ENCODE measurements at places on chromosomes 3 and 15.
A peak's percentile ranks its signal among the peaks of the same experiment; 100 is the strongest.

GRCh38 chr3:46706771-46707582 is 5.8 kb downstream of the TMIE start:
- no peak for DNase-seq
- no peak overlapping the region for H3K4me3 ChIP-seq
- no peaks in the 10 kb centered on the region for H3K36me3 ChIP-seq

GRCh38 chr3:83011481-83011880 is 1250.0 kb upstream of the GBE1 start:
- H3K4me1 ChIP-seq = no peaks in the 10 kb centered on the region
- H3K4me3 ChIP-seq = no peak overlapping the region
- no peak overlapping the region for H3K27ac ChIP-seq
- no peak for DNase-seq

- peaks cover 12% of the 10 kb centered on the region for H3K27me3 ChIP-seq
- no peak overlapping the region for H3K4me3 ChIP-seq
- H3K27ac ChIP-seq = no peak overlapping the region
- H3K4me1 ChIP-seq = peaks cover 9% of the 10 kb centered on the region
- no peak for DNase-seq
Observed at GRCh38 chr15:98524838-98525660, 123.3 kb upstream of the IGF1R start.

DNA sequence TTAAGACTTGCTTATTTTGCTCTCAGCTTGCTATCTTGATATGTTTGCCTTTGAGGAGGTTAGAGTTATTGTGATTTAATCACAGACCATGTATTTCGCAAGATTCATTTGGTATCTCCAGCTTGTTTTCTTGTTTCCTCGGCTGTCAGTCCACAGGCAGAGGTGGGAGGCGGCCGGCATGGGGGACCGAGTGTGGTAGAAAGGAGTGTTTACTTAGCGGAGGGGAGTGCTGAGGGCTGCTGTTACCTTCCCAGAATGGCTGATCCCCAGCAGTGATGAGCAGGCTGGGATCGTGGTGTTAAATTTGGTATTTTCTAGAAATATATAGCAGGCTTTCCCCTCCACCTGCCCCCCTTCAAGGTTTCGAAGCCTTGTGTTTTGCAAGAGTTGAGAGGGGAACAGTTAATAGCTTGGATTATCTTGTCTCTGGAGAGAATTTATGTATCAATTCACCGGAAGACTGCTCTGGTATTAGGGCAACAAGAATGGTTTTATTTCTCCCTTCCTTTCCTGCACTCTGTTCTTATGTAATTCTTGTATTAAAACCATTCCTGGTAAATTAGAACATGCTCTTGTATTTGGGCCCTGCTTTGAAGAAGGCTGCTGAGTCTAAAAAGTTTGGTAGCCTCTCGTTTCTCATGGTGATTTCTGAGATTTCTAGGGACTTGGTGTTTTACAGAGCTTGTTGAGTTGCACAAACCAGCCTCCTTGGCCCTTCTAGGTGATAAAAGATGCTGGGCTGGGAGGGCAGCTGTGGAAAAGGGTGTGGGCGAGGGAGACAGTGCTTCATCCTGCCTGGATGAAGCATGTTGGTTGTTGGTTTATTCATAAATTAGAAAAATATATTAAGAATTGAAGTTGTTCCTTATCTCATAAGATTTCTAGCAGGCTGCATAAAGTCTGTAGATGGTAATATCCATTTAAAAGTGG is 151.4 kb downstream of the IGF1R start:
- DNase-seq = no peak
- H3K4me3 ChIP-seq = peak overlapping the region; percentile 83
- H3K27me3 ChIP-seq = peaks cover 1% of the 10 kb centered on the region
- peak overlapping the region; percentile 57 for H3K27ac ChIP-seq
- H3K36me3 ChIP-seq = no peaks in the 10 kb centered on the region
- peaks cover 78% of the 10 kb centered on the region for H3K4me1 ChIP-seq

- peaks cover 26% of the 10 kb centered on the region for H3K4me1 ChIP-seq
- no peak overlapping the region for H3K4me3 ChIP-seq
- DNase-seq = no peak
- H3K27ac ChIP-seq = no peak overlapping the region
- no peaks in the 10 kb centered on the region for H3K27me3 ChIP-seq
Observed at GRCh38 chr3:53102601-53103147, 27.6 kb downstream of the RFT1 start.

GRCh38 chr3:141373232-141373631 is 4.9 kb downstream of the ZBTB38 start:
- peaks cover 81% of the 10 kb centered on the region for H3K4me1 ChIP-seq
- H3K27me3 ChIP-seq = no peaks in the 10 kb centered on the region
- H3K4me3 ChIP-seq = no peak overlapping the region
- H3K27ac ChIP-seq = peak overlapping the region; percentile 70
- H3K36me3 ChIP-seq = peaks cover 87% of the 10 kb centered on the region

- no peak for DNase-seq
- H3K4me3 ChIP-seq = no peak overlapping the region
- H3K4me1 ChIP-seq = peaks cover 14% of the 10 kb centered on the region
- no peaks in the 10 kb centered on the region for H3K27me3 ChIP-seq
- peaks cover 19% of the 10 kb centered on the region for H3K36me3 ChIP-seq
Observed at GRCh38 chr3:33711100-33711499, 7.0 kb downstream of the CLASP2 start.

- DNase-seq = no peak
- peaks cover 53% of the 10 kb centered on the region for H3K4me1 ChIP-seq
- peak overlapping the region; percentile 5 for H3K27ac ChIP-seq
- H3K36me3 ChIP-seq = peaks cover 13% of the 10 kb centered on the region
Observed at GRCh38 chr15:101216100-101216499, 35.7 kb downstream of the CHSY1 start.

GRCh38 chr15:67085818-67086636 is 20.6 kb downstream of the SMAD3 start:
- peak overlapping the region; percentile 47 for H3K4me3 ChIP-seq
- H3K36me3 ChIP-seq = peaks cover 64% of the 10 kb centered on the region
- H3K4me1 ChIP-seq = peaks cover 100% of the 10 kb centered on the region
- peak overlapping the region; percentile 73 for H3K27ac ChIP-seq

- H3K27me3 ChIP-seq = no peaks in the 10 kb centered on the region
- no peaks in the 10 kb centered on the region for H3K36me3 ChIP-seq
- DNase-seq = peak; percentile 90
- peaks cover 43% of the 10 kb centered on the region for H3K4me1 ChIP-seq
Observed at GRCh38 chr15:99454941-99455788, 110.6 kb upstream of the MEF2A start.

GRCh38 chr3:178480795-178481194 is 55.4 kb upstream of the KCNMB2 start:
- no peak overlapping the region for H3K27ac ChIP-seq
- H3K4me3 ChIP-seq = no peak overlapping the region
- H3K4me1 ChIP-seq = no peaks in the 10 kb centered on the region
- no peak for DNase-seq
- H3K27me3 ChIP-seq = no peaks in the 10 kb centered on the region
- H3K36me3 ChIP-seq = no peaks in the 10 kb centered on the region

GRCh38 chr3:109921509-109921908 is 584.2 kb upstream of the DPPA4 start:
- H3K4me3 ChIP-seq = no peak overlapping the region
- H3K27ac ChIP-seq = no peak overlapping the region
- DNase-seq = no peak
- H3K4me1 ChIP-seq = peaks cover 46% of the 10 kb centered on the region
- H3K36me3 ChIP-seq = no peaks in the 10 kb centered on the region
- H3K27me3 ChIP-seq = no peaks in the 10 kb centered on the region

- H3K4me3 ChIP-seq = peak overlapping the region; percentile 9
- H3K36me3 ChIP-seq = no peaks in the 10 kb centered on the region
- no peaks in the 10 kb centered on the region for H3K27me3 ChIP-seq
- peak overlapping the region; percentile 50 for H3K27ac ChIP-seq
Observed at GRCh38 chr3:171825222-171825828, 15.0 kb upstream of the PLD1 start.

GRCh38 chr15:62834686-62835329 is 207.7 kb upstream of the TPM1 start:
- DNase-seq = no peak
- peaks cover 39% of the 10 kb centered on the region for H3K36me3 ChIP-seq
- peaks cover 2% of the 10 kb centered on the region for H3K27me3 ChIP-seq

DNA sequence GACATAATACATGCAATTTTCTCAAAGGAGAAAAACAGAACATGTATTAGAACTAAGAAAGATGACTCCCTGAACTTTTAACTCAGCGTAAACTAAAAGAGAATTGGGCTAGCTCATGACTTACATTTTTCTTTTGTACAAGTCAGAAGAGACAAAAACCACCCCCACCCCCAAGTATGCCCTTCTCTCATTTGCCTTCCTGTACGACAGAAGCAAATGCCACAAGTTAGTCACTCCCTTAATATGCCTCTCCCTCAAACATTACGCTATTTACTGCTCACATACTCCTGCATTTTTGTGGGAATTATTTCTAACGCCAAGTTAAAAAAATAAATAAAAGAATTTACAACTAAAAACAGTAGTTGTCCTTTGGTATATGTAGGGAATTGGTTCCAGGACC is 22.0 kb downstream of the CPEB1 start:
- no peaks in the 10 kb centered on the region for H3K36me3 ChIP-seq
- H3K4me3 ChIP-seq = no peak overlapping the region
- H3K27me3 ChIP-seq = peaks cover 4% of the 10 kb centered on the region
- H3K27ac ChIP-seq = no peak overlapping the region

GRCh38 chr3:17655743-17656142 is 86.7 kb downstream of the TBC1D5 start:
- no peak for DNase-seq
- peaks cover 10% of the 10 kb centered on the region for H3K4me1 ChIP-seq
- H3K4me3 ChIP-seq = no peak overlapping the region
- no peak overlapping the region for H3K27ac ChIP-seq

GRCh38 chr3:191275751-191276150 is 53.4 kb upstream of the CCDC50 start:
- no peak overlapping the region for H3K4me3 ChIP-seq
- DNase-seq = no peak
- H3K36me3 ChIP-seq = no peaks in the 10 kb centered on the region

DNA sequence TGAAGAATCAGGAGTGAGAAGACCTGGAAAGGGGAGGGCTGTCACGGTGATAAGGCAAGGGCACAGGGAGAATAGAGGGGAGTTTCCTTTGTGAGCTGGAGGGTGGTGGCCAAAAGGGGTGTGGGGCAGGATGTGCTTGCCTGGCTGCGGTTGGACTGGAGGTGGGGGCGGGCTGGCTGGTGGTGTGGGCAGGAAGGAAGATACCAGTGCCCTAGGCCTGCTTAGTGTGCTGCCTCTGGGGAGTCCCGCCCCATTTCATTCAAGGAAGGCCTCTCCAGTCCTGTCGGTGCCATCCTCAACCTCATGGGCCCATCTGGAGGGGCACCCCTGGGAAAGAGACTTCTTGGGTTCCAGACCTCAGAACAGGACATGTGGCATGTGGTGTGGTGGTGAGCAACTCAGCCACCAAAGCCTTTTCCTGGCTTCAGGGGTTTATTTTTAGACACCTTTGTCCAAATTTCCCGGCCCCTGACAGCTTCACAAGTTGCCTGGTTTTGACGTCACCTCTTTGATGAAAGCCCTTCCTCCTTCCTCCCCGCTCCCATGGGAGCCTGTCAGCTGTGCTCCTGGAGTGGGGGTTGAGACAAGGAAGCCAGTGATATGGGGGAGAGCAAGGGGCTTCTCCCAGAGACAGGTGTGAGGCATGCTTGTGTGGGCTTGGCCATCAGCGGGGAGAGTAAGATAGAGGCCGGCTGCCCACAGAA is 15.6 kb downstream of the TEX264 start:
- DNase-seq = no peak
- peak overlapping the region; percentile 82 for H3K27ac ChIP-seq
- H3K4me1 ChIP-seq = peaks cover 42% of the 10 kb centered on the region
- H3K4me3 ChIP-seq = peak overlapping the region; percentile 43
- H3K36me3 ChIP-seq = peaks cover 16% of the 10 kb centered on the region
- peaks cover 1% of the 10 kb centered on the region for H3K27me3 ChIP-seq

DNA sequence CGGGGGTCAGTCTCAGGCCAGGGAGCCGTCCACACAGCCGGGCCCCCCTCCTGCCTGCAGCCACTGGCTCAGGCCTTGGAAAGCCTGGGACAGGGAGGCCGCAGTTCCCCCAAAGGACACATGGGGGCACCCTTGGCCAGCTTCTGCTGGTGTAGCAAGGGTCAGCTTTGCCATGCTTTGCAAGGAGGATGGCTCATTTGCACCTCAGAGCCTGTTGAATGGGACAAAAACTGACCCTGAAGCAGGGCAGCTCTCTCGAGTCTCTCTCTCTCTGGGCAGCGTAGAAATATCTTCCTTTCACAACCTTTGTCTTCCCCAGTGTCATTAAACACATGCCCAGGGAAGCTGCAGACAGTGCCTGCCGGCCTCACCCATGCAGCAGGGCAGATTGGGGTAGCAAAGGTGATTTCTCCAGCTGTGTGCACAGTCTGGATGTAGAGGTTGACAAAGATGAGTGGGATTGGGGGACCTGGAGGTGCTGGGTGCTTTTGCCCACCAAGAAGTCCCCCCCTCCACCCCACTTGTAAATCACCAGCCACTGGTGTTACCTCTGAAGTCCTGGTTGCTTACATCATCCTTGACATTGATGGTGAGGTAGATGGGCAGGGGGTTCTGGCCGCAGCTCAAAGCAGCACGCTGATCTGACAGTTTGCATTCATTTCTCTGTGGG is 17.4 kb upstream of the EHD4 start:
- no peaks in the 10 kb centered on the region for H3K36me3 ChIP-seq
- H3K27me3 ChIP-seq = peaks cover 18% of the 10 kb centered on the region
- no peak overlapping the region for H3K4me3 ChIP-seq
- no peak overlapping the region for H3K27ac ChIP-seq
- no peaks in the 10 kb centered on the region for H3K4me1 ChIP-seq

- DNase-seq = no peak
- H3K27ac ChIP-seq = no peak overlapping the region
- no peaks in the 10 kb centered on the region for H3K36me3 ChIP-seq
- no peak overlapping the region for H3K4me3 ChIP-seq
Observed at GRCh38 chr15:58423831-58424608, 7.8 kb upstream of the LIPC start.

All from HFFc6 (cell line).